ENCODE measurements at places on chromosomes 11 and 22. TPM values are rescaled to one million over a fixed set of nuclear protein-coding genes. Genes with fewer than 3 reads are reported as not detected.

The OR4C6 gene
- not detected for polyA plus RNA-seq

The DUSP8 gene
- 70.7 TPM for polyA plus RNA-seq

The PUS3 gene
- polyA plus RNA-seq = 11.2 TPM

The CYTH4 gene
- 6.7 TPM for polyA plus RNA-seq

The CD6 gene
- polyA plus RNA-seq = 5.0 TPM

The JAML gene
- 1.5 TPM for polyA plus RNA-seq

The VWA5A gene
- 41.5 TPM for polyA plus RNA-seq

The TTC36 gene
- polyA plus RNA-seq = 3.5 TPM

The DENND6B gene
- polyA plus RNA-seq = 45.7 TPM

The ANO9 gene
- polyA plus RNA-seq = 0.10 TPM

DNA sequence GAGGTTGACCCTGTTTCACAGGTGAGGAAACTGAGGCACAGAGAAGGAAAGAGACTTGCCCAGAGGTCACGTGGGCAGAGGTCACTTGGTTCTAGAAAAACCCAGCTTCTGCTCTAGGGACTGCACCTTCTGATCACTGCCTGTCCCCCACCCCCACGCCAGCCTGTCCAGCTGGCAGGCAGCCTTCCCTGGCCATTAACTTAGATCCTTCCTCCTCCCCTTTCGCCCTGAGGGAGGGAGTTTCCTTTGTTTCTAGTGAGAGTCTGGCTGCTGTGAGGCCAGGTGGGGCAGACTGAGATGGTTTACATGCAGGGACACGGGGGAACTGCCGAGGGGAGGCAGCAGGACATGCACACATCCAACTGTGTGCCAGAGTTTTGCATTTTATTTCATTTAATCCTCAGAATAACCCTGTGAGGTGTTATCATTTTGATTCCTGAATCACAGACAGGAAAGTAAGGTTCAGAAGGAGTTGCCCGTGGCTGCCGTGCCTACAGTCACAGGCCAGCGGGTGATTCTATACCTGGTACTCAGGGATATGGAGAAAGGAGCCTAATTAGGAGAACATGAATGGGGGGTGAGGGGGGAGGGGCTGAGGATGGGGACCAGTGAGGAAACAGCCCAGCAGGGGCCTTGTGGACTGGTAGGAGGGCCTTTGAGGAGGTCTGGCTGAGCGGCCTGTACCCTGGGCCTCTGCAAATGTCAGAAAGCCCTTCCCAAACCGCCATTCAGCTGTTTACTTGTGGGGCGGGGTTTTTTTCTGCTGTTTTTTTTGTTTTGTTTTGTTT lies 3.4 kb downstream of the FAM83F start:
- DNase-seq = no peak

- no peak for DNase-seq
Observed at GRCh38 chr11:111796696-111797095, 30.5 kb upstream of the PPP2R1B start.

DNA sequence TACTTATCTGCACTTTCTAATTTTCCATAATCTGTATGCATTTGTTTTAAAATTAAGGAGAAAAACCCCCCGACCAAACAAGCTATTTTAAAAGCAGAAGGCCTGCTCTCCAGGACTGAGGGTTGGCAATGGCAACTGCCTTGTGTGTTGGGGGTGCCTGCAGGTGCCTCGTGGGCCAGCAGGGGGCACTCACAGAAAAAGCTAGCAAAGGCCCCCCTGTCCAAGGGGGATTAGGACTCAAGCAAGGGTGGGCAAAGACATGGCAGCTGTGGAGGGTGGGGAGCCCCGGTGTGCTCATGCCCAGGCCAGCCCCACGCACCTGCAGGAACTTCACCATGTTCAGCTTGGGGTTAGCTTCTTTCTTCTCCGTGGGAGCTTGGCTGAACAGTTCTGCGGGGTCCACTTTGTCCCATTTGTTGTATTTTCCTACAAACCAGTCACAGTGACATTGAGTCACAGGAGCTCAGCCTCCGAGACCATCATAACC lies 10.3 kb downstream of the TOP3B start:
- no peak for DNase-seq

- DNase-seq = no peak
Observed at GRCh38 chr11:10648871-10649270, 44.7 kb downstream of the IRAG1 start.

DNA sequence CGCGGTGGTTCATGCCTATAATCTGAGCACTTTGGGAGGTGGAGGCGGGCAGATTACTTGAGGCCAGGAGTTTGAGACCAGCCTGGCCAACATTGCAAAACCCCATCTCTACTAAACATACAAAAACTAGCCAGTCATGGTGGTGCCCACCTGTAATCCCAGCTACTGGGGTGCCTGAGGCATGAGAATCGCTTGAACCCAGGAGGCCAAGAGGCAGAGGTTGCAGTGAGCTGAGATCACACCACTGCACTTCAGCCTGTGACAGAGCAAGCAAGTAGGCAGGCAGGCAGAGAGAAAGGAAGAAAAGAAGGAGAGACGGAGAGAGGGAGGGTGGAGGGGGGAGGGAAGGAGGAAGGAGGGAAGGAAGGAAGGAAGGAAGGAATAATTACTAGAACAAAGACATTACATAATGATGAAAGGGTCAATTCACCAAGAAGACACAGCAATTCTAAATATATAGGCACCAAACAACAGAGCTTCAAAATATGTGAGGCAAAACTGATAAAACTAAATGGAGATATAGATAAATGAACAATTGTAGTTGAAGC lies 13.8 kb upstream of the CLDN5 start:
- no peak for DNase-seq

- peak; percentile 54 for DNase-seq
Observed at GRCh38 chr11:128187835-128188234, 399.5 kb downstream of the ETS1 start.

- no peak for DNase-seq
Observed at GRCh38 chr11:16217631-16218030, 138.7 kb downstream of the SOX6 start.

DNA sequence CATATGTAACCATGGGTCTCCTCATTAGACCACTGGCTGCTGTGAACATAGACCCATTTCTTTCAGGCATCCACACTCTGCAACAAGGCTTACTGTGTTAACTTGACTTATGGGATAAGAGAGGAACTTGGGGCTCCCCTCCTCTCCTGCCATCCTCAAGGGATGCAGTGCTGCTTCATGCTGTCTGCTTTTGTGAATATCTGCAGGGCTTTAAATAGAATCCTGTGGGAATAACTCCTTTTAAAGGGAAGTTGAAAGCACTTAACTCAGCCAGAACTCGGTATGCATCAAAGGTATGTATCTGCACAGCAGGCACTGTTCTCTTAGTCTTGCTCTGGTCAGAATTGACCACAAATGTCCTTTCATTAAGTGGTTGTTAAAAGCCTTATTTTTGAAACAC lies 222.5 kb upstream of the KIRREL3 start:
- no peak for DNase-seq

GRCh38 chr11:119472186-119472855 lies 49.3 kb upstream of the THY1 start:
- DNase-seq = no peak

DNA sequence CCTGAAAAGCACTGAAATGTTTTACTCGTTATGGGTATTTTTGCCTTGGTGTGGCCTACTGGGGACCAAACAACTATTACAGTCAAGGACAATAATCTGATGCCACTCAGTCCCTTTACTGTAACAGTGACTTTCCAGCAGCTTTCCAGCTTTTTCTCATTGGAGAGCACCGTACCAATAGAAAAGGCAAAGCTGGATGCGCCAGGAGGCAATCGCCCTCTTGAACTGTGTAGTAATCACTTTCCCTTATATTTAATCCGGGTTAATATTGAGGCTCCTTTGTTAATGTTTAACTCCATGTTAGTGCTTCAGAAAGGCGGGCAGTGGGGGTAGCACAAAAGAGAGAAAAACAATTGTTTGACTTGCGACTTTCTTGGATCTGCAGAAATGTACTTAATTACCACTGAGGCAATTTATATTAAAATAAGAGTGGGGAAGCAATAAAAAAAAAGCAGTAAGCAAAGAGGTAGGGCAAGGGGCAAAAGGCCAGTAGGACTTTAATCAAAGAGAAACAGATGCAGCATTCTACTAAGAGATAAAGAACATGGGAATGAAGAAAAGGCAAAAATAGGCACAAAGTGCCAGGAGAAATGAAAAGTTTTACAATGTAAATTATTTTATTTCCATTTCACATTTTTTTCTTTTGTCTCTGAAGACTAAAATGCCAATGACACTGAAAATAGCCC lies 81.6 kb downstream of the LRRC4C start:
- DNase-seq = no peak

DNA sequence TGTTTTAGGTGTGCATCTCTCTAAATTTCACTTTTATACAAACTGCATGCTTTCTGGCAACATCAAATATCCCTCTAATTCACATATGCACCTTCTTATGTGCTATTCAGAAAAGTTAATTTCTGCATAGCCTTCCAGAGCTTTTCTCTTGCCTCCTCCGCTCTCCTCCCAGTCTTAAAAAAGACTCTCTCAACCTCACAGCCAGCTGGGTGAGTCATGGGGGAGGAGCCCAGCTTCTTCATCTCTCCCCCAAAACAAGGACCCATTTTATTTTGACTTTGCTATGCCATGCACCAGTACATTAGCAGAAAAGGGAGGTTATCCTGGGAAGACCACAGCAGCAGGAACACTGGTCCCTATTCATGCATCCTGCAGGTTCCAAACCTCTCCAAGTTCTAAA lies 234.4 kb downstream of the KCNA4 start:
- no peak for DNase-seq

- DNase-seq = no peak
Observed at GRCh38 chr11:843818-844692, 1.4 kb downstream of the TSPAN4 start.

DNA sequence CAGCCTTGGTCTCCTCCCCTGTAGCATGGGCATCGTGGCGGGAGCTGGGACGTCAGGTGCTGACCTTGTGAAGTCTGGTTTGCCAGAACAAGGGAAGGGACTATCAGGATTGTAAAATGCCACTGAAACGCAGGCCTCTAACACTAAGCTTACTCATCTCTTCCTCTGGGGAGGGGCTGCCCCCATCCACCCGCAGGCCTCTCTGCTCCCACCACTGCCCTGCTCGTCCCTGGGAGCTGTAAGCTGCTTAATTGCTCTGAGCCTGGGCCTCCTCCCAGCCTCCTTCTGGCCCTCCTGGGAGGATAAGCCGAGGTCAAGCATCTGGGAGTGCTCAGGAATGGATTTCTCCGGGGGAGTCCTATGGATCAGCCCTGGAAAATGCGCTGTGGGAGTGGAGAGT lies 8.4 kb downstream of the SHISAL1 start:
- no peak for DNase-seq

DNA sequence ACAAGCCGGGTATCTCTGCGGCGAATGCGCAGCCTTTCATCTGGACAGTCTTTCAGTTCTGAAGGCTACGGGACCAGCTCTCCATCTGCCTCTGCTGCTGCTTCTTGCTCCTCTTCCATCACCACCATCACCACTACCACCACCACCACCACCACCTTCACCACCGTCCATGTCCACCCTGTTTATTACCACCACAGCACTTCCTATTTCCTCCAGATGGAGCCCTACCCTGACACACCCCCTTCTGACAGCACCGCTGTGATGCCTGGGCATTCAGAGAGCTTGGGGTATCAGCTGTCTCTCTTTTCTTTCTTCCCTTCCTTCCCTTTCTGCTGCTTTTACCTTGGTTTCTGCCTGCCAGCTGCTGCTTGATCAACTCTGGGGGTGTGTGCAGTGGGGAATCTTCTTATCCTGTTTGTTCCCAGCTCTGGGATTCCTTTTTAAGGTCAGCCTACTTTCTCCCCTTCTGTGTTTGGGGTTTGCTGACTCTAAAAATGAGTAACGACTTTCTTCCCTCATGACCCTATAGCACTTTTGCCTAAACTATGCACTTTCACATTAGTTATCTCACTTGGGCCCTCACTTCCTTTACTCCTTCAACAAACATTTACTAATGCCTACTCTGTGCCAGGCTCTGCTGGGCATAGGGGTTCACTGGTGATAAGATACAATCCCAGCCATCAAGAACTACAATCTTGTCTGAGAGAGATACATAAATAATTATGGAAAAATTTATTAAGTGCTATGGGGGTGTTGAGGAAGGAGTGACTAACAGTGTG lies 7.8 kb upstream of the RRM1 start:
- DNase-seq = no peak

DNA sequence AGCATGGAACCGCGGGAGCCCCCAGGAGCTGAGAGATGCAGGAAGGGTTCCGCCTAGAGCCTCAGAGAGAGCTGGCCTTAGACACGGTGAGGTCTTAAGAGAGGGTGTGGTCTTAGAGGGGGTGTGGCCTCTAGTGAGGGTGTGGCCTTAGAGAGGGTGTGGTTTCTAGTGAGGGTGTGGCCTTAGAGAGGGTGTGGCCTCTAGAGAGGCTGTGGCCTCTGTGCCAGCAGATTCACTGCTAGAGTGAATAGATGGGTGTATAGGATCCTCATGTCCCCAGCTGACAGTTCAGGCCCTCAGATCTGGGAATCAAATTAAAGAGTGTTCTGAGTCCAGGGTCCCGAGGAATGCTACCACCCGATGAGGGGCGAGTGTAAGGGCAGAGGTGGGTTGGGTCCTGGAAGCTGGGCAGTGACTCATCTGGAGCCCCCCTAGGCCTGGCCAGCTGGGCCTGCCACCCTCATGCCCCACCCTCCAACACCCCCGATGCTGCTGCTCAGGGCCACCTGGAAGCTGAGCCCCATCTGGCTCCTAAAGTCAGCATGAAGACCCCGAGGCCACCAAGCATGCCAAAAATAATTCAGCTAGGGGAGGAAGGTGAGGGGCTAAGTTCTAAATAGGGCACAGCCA lies 49.5 kb downstream of the IGF2 start:
- DNase-seq = no peak

DNA sequence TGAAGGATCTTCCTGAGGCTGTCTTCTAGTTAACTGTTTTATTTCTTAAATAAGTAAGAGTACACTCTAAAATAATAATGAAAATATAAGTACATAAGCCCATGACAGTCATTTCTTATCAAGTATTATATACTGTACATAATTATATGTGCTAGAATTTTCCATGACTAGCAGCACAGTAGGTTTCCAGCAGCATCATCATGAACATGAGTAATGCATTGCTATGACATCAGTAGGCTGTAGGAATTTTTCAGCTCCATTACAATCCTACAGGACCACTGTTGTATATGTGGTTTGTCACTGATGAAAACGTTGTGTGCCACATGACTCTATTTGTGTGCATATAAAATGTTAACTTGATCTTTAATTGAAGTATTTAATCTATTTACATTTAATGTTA lies 22.0 kb downstream of the ZNF202 start:
- DNase-seq = no peak

- no peak for DNase-seq
Observed at GRCh38 chr11:65572356-65573051, at the start of gene FAM89B. Gene FAM89B, plus strand, starts transcription at chr11:65572538. Its CDS starts 132 bp downstream, at chr11:65572670.

All from spinal cord (tissue), 10 donors.